Stromal cell of bone marrow (primary cell): ENCODE measurements at places on chromosomes 2 and 18.

- no peak for DNase-seq
Observed at GRCh38 chr2:200640176-200640575, 54.4 kb downstream of the AOX1 start.

- DNase-seq = no peak
Observed at GRCh38 chr2:7704296-7704865, 787.2 kb downstream of the RNF144A start.

DNA sequence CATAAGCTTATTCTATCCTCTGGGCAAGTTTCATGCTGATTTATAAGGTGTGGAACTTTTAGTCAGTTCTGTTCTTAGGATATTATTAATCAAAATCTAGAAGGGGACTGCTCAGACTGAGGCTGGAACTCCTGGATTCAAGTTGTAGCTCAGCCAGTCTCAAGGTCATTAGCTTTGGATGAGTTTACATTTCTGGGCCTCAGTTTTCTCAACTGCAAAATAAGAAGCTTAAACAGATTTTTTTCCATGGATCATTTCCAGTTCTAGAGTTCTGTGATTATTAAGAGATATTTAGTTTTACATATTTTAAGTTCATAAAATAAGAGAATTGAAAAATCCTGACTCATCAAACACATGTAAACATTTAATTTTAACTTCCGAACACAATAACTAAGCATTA lies 442.5 kb upstream of the PKDCC start:
- DNase-seq = no peak

GRCh38 chr2:159362094-159362493 lies 75.6 kb upstream of the WDSUB1 start:
- no peak for DNase-seq

- DNase-seq = no peak
Observed at GRCh38 chr2:55431982-55432627, 12.4 kb upstream of the CCDC88A start.

DNA sequence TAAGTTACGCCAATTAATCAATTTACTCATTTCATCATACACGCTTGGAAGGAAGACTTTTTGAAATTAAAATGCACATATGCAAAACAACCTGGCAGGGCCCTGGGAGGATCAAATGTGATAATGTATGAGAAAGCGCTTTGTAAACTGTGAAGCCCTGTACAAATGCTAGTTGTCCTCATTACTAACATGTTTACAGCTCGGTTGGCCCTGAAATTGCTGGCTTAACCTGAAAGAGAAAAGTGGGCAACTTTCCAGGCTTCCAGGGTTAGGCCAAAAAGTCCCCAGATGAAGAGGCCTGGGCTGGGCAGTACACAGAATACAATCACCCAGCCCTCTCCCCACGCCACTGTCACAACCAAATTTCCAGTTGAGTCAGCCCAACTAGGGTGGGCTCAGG lies 60.2 kb downstream of the DNMT3A start:
- DNase-seq = no peak

DNA sequence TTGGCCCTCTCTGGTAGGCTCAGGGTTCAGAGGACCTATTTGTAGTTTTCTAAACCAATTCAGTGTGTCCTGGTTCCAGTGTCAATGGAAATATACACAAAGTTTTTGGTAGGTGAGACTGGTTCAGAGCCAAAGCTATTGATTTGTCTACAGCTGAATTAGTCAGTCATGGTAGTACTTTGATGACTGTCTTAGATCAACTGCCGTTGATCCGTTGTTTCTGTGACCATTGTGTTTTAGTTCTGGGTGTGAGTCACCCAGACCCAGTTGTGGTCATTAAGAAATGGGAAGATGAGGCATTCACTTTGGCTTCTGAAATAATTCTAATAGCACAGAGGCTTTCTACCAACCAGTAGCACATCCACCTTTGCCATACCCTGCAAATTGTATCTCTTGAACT lies 16.0 kb upstream of the RPE start:
- DNase-seq = no peak
